DND-41 (cell line): ENCODE measurements at places on chromosomes 7 and 10.
A peak's percentile ranks its signal among the peaks of the same experiment; 100 is the strongest.

GRCh38 chr10:921471-922414 lies 9.8 kb downstream of the LARP4B start:
- DNase-seq = no peak

GRCh38 chr7:3859431-3859830 lies 558.4 kb downstream of the SDK1 start:
- no peak for DNase-seq

DNA sequence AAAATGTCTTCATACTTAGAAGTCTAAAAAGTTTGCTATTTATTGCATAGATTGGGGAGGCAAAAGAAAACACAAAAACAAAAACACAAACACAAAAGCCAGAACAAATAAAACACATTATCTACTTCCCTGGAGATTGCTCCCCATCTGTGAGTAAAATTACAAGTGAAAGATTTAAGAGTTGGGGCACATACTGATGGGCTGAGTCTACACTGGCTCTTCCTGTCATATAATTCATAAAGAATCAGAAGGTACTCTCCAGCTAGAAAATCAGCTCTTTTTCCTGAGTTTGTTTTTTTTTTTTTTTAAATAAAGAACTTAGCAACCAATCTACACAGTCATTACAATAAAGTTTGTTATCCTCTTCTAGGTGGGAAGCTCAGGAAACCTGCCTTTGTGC lies 192.4 kb upstream of the LRRN3 start:
- DNase-seq = no peak

- DNase-seq = no peak
These were observed 113.4 kb downstream of the DIP2C start for GRCh38 chr10:576130-576465.

DNA sequence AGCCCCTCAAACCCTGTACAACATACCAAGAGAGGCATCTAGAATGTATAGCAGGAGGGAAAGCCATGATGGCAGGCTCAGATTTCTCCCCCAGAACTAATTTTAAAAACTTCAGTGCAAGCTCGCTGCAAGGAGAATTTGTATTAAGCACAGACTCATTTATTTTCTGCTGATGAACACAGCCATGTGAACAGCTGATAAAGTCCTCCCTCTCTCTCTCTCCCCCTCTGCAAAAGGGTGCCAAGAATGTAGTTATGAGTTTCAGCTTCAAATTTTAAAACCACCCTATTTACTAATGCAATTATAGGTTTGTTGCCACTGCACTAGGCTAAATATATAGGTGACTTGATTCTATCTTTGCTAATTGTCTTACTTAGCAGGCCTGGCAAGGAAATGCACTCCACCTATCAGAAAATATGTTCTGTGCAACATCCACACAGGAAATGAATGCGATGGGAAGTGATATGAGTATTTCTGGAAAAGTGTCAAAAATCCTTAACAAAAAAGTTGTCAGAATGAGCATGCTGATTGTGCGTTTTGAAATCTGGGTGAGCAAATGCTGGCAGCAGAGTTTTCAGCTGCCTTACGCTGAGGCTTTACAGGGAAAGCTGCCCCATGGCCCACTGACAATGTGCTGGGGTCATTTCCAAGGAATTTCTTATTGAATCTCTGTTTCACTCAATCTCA lies 43.4 kb upstream of the GHITM start:
- no peak for DNase-seq

DNA sequence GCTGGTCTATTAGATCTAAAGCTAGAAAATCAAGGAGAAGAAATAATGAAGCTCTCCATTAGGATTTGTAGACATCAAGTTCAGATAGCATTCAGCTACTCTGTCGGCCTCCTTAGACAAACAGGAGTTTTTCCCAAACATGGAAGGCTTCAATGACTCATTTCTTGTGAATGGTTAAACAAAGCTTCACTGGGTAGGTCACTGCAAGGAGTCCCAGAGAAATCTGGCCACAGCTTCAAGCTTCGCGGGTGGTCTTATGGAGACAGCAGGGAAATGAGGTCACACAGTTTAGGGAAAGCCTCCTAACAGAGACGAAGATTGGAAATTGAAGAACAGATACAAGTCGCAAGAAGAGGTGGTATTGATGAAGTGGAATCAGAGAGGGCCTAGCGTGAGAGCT lies 22.6 kb upstream of the LRRC72 start:
- DNase-seq = no peak

GRCh38 chr7:157507987-157508386 lies 171.2 kb downstream of the DNAJB6 start:
- no peak for DNase-seq

DNA sequence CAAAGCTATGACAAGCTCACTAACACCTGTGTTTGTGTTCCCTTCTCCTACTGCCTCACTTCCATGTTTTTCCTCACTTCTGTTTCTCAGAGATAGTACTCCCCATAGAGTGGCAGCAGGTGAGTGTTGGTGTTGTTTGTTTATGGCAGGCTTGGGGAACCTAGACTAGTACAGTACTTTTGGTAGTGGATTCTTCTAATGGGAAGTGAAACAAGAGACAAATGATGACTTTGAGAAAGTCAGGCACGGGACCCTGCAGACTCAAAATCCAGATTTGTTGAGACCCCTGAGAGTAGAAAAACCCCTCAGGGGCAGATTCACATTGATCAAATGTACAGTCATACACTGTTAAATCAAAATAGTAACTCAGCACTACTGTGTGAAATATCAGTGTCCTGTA lies 6.4 kb upstream of the CFAP69 start:
- DNase-seq = no peak

- DNase-seq = no peak
These were observed 354.2 kb downstream of the GFRA1 start for GRCh38 chr10:115918812-115919211.

DNA sequence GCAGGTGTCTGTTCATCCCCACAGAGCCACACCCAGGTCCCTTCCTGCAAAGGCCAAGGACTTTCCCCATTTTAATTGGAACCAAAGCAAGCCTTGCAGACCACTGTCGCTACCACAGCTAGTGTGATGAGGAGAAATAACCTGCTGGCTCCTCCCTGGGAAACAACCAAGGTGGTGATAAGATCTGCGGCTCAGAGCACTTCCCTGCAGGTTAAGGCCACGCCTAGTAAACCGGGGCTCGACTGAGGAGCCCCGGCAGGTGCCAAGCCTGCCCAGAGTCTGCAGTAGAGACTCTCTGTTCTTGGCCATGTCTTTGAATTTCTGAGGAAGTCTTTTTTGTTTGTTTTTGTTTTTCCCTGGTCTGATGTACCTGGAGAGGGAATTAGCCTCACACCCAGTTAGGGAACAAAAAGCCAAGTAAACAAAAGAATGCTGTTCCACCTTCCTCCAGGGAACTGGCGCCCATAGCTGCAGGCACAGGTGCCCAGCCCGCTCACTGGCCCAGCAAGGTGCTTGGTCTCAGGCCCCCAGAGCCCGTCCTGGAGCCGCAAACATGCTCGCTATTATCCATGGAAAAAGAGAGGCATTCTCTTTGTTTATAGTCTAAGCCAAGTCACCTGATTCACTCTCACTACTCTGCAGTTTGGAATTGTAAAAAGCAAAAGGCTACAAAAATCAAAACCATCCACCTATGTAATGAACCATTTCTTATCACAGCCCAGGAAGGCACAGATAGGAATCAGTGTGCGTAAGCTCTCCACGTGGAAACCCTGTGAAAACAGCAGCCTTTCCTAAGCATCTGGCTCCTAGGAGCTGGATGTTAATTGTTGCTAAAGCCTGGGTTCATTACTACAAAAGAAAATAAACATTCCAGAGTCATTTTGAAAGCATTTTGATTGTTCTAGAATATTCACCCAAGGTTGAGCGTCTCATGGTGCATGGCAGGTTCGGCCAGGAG lies 2.7 kb downstream of the GPR146 start:
- no peak for DNase-seq

GRCh38 chr10:106189292-106189691 lies 975.2 kb downstream of the SORCS1 start:
- DNase-seq = peak; percentile 6

- DNase-seq = no peak
These were observed 14.8 kb upstream of the ZC3HAV1 start for GRCh38 chr7:139124084-139124914.

DNA sequence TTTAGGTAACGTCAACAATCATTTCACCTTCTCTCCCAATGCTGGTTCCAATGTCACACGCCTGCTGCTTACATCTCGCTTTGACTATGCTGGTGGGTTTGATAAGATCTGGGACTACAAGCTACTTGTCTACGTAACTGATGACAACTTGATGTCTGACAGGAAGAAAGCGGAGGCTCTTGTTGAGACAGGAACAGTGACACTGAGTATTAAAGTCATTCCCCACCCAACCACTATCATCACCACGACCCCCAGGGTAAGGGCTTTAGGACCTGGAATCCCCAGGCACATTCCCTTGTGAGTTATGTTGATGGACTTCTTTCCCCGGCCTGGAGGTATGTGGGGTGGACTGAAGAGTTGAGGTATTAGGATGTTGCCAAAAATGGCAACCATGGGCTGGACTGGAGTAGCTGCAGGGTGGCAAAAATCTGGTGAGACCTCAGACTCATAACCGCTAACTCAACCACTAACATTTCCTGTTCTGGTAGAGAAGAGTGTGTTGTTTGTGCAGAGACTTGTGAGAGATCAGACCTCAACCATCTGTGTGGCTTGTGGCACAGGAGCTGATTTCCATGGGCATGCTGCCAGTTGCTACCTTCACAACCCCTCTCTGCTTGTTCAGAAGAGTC lies 59.2 kb downstream of the CDHR3 start:
- DNase-seq = peak; percentile 79

DNA sequence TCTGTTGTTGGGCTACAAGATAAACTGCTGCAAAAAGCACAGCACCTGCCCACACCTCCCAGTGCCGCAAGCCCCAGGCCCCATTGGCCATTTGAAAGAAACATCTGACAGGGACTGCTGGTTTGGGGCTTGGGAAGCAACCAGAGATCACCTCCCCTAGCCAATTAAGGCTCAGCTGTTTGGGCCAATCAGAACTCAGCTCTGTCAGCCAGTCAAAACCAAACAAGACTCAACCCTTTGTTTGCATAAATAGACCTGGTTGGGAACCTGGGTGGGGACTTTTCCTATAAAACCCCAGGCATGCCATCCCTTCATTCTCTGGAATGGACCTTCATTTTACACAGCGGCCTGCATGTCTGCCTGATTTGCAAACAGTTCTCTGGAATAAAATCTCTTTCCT lies 17.2 kb upstream of the NME8 start:
- no peak for DNase-seq

GRCh38 chr7:32479574-32480200 lies 10.5 kb downstream of the LSM5 start:
- peak; percentile 24 for DNase-seq

DNA sequence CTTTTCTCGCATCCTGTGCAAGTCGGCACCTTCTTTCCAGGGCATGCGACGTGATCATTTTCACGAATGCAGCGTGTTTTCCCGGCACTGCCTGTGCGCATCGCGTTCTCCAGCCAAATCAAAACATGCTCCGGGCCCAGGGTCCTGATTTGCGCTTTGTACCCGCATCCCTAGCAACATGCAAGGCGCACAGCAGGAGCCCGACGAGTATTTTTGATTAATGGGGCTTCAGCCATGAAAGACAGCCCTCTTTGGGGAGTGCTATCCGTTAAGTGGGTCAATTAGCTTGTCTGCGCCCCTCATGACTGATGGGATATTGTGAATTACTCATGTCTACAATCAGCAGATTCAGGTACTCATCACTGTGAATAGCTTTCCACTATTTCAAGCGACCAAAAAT lies 243.3 kb upstream of the RNF32 start:
- DNase-seq = no peak

DNA sequence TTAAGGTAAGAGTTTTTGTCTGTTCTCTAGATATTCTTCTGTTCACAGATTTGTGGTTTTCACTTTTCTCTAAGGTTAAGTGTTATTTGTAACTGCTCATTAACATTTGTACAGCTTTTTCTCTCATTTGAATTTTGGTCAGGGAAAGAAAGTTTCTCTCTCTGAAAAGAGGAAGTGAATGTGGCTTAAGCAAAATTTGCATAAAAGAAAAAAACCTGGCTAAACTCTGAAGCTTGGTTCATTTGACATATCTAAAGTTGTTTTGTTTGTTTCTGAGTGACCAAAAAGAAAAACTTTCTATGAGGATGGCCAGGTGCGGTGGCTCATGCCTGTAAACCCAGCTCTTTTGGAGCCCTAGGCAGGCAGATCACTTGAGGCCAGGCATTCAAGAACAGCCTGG lies 22.0 kb upstream of the SLC26A4 start:
- no peak for DNase-seq

- DNase-seq = no peak
These were observed 69.4 kb downstream of the DNAJB6 start for GRCh38 chr7:157405914-157406810.

GRCh38 chr7:14487701-14488395 lies 414.7 kb downstream of the DGKB start:
- no peak for DNase-seq

- DNase-seq = no peak
These were observed 13.9 kb downstream of the KLHDC10 start for GRCh38 chr7:130084037-130084875.

- DNase-seq = no peak
These were observed 101.9 kb downstream of the HIBADH start for GRCh38 chr7:27560706-27561235.

DNA sequence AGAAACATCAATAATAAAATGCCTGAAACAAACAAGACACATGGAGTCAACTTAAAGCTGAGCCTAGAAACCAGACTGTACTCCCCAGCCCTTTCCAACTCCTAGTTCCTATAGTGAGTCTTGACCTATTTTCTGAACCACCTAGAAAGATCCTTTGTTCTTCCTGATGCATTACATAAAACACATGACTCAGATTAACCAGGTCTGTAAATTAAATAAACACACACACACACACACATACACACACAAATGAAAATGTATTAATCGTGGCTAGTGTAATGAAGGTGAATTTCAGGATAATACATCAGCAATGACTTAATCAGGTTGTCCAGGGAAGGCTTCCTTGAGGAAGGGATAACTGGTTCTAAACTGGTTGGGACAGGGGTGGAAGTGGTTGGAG lies 104.7 kb downstream of the ST8SIA6 start:
- DNase-seq = no peak

- no peak for DNase-seq
These were observed at the start of gene FEZF1 for GRCh38 chr7:122304319-122304975. Gene FEZF1 (minus strand): TSS chr7:122304750. CDS start chr7:122304437, 313 bp downstream.

DNA sequence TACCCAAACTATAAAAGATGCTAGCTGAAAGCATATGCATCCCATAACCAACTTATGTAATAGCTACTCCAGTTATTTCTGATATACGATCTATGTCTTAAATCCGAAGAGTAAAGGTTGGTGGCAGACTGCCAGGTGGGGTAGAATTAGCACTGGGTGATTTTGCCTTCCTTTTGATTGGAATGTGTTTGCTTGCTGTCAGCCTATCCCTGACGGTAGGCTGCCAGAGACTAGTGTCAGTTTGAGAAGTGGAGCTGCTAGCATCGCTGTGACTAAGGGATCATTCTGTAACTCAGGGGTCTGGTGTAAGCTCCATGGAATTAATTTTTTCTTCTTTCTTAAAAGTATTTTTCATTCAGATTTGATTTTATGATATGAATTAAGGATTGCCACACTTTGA lies 9.5 kb upstream of the SEM1 start:
- DNase-seq = no peak

DNA sequence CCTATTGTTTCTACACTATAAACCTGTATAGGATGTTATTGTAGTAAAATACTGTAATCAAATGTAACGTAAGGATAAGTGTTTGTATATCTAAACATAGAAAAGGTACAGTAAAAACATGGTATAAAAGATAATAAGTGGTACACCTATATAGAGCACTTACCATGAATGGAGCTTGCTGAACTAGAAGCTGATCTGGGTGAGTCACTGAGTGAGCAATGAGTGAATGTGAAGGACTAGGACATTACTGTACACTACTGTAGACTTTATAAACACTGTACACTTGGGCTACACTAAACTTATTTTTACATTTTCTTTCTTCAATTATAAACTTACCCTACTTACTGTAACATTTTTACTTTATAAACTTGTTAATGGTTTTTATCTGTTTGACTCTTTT lies 732.9 kb upstream of the LRRN3 start:
- DNase-seq = no peak
